ENCODE measurements at places on chromosomes 4 and X.

DNA sequence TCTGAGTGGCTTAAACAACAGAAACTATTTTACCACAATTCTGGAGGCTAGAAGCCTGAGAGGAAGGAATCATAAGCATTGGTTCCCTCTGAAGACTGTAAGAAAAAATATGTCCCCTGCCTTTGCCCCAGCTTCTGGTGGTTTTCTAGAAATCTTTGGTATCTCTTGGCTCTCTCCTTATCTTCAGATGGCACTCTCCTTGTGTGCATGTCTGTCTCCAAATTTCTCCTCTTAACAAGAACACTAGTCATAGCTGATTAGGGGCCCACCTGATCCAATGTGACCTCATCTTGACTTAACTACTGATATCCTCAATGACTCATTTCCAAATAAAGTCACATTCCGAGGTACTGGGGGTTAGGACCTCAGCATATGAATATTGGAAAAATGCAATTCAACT is 635.0 kb upstream of the NR3C2 start:
- DNase-seq: no peak

DNA sequence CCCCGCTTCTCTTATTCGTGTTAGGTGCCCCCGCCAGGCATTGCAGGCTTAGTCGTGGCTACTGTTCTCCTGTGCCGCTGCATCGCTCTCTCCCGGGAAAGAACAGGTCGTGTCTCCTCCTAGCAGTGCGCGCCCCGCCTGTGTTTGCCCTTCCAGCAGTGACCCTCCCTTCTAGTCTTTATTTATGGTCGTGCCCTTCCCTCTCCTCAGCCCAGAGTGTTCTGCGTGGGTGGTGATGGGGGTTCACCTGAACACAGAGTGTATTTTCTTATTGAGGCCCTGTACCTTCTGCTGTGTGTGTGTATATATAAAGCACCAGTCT is 15.2 kb downstream of the USP11 start:
- no peak for DNase-seq

GRCh38 chr4:31139767-31140166 is 419.6 kb downstream of the PCDH7 start:
- no peak for DNase-seq

DNA sequence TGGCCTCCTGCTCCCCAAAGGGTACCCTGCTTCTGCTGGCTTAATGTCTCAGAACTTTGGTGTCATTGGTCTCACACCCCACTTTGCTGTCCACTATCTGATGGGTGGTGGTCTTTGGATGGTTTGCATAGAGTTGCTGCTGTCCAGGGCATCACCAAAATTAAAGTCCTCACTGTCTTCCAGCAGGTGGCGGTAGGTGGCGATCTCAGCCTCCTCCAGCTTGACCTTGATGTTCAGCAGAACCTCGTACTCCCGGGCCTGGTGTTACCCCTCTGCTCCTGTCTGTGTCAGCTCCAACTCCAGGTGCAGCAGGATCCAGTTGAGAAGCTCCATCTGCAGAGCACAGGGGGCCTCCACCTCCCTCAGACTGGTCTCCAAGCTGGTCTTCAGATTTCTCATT is 1169.5 kb upstream of the PABPC4L start:
- no peak for DNase-seq

- no peak for DNase-seq
Measured at GRCh38 chrX:153640045-153640686, 6.8 kb upstream of the DUSP9 start.

DNA sequence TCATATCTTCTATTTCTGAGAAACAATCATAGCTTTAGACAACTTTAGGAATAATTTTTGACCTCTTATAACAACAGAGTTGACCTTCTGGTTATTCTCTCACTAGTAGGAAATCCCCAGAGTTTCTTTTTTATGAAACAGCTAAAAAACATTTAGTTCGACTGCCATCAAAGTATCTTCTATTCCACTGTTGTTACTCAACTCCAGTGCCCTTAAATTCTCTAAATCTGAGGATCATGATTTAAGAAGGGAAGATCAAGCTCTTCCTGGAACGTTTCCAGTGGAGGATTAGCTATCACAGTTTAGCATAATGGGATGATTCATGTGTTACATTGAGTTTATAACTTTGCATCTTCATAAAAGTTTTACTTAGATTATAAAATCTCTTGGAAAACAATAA is 134.9 kb upstream of the VEGFC start:
- no peak for DNase-seq

DNA sequence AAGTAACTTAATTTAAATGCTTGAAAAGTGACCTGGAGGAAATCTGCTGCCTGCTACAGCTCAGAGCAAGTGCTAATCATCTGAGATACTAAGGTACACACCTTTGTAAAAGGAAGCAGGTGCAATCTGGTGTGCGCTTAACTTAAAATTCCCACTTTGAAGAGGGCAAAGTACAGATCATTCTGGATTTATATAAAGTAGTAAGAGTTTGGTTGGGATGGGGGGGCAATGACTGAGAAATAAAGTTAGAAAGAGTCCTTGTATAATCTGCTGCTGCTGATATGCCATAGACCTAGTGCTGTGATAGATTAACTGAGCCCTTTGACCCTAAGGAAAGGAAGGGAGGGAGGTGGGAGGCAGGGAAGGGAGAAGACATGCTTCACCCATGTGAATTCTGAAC is 141.0 kb downstream of the MTNR1A start:
- DNase-seq: no peak

DNA sequence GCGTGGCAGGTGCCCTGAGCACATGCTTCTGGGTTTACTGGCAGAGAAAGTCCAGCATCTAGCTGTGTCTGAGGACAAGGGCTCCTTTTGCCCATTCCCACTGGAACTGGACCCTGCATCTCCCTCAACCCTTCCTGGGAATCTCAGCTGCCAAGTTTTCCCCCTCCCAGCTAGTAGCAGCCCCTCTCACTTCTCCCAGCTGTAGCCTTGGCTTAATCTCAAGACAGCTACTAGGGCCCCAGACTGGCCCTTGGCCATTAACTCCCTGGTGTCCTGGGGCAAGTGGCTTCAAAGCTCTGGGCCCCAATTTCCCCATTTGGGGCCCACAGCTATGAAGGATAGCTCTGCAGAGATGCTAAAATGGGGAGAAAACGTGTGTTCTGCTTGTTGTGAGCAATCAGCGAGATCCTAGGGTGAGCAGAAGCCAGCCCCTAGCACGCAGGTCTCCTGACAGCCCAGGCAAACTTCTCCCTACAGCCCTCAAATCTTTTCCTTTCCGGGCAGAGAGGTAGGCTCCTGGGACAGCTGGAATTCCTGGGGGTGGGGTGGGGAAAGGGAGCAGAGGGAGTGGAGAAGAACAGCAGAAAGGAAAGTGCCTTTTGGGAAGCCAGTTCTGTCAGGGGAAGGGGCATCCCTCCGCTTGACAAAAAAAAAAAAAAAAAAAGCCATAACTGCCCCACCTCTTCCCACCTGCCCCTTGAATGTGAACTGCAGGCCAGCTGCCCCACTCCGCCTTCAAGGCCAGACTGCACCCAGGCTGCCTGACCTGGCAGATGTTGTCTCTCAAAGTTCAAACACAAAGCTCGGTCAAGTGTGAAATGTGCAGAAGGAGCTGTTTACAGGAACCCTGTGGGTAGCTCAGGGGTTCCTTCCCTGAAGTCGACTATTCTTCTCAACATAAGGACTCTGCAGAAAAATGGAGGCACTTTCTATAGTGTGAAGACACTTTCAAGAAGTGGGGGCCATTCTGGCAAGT is 16.6 kb downstream of the FGD1 start:
- no peak for DNase-seq

DNA sequence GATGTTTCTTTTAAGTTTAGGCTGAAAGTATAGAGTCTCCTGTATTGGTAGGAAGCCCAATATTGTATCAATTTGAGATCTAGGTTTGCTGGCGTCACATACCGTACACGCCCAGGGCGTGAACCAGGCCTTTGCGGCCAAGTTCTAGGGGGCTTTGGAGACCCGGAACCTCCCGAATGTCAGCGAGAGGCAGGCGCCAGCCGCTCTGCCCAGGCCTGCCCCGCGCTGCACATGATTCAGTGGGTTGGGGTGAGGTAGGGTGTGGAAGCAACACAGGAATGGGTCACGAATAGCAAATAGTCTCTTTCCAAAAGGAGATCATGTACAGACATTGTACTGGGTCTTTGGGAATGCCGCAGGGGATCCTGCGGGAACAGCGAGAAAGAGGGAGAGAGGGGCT is 195.7 kb upstream of the FAT1 start:
- DNase-seq: no peak

GRCh38 chrX:43657671-43658070 is 1.6 kb downstream of the MAOA start:
- DNase-seq: no peak

- no peak for DNase-seq
Measured at GRCh38 chr4:37425857-37426256, 181.3 kb downstream of the NWD2 start.

DNA sequence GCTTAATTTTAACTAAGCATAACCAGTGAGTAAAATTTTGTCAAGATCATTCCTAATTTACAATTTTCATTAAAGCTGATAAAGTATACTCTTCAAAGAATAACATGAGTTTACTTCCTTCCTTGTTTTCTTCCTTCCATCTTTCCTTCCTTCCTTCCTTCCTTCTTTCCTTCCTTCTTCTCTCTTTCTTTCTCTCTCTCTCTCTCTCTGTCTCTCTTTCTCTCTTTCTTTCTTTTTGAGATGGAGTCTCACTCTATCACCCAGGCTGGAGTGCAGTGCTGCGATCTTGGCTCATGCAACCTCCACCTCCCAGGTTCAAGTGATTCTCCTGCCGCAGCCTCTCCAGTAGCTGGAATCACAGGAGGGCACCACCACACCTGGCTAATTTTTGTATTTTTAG is 42.7 kb upstream of the PTPN13 start:
- no peak for DNase-seq
